MG63 (cell line): ENCODE measurements at places on chromosomes 12 and 14. TPM values are rescaled to one million over a fixed set of nuclear protein-coding genes. Genes with fewer than 3 reads are reported as not detected.

GRCh38 chr12:94386422-94386821, 73.2 kb downstream of the CEP83 start:
- DNase-seq, result no peak

The CNOT2 gene
- 93.4 and 124 TPM in 2 replicates for total RNA-seq

GRCh38 chr12:41174602-41175001, 13.5 kb upstream of the PDZRN4 start:
- no peak for DNase-seq

The SOX5 gene
- not detected in 2 replicates for total RNA-seq

The UNG gene
- total RNA-seq, result 67.5 and 80.9 TPM in 2 replicates

The SIRT4 gene
- 0.33 TPM in 1 of 2 replicates, not detected in the other for total RNA-seq

GRCh38 chr12:2222691-2223090, 169.9 kb downstream of the CACNA1C start:
- no peak for DNase-seq

The PTPN6 gene
- not detected in 2 replicates for total RNA-seq

DNA sequence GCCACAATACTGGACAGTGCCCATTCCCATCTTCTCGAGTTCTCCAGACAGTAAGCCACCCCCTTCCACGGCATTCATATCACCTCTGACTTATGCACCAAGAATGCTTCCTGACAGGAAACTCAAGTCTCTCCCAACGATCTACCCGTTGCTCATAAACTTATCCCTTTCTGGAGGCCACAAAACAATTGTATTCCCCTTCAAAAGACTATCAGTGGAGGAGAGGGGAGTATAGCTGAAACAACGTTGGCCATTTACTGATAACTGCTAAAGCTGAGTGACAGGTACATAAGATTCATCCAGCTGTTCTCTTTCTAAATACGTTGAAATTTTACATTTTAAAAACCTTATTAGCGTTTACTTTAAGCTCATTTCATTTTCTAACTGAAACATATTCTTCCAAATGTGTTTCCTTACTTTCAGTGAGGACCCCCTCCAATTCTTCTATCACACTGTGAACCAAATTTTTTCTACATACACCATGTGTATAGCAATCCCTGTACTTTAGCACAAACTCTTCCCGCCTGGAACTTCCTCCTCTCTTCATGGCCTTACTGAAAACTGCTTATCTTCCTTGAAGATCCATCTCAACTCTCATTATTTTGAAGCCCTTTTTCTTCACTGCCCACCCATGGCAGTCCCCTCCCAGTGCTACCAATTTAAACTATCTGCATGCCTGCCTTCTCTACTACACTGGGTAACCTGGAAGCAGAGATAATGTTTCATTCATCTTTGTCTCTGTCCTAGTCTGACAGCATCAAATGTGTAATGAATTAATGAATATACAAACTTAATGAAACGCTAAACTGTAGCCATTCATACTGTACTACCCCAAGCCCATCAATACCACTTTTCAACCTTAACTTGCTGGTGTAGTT, 28.8 kb downstream of the ATXN2 start:
- DNase-seq, result peak; percentile 62

DNA sequence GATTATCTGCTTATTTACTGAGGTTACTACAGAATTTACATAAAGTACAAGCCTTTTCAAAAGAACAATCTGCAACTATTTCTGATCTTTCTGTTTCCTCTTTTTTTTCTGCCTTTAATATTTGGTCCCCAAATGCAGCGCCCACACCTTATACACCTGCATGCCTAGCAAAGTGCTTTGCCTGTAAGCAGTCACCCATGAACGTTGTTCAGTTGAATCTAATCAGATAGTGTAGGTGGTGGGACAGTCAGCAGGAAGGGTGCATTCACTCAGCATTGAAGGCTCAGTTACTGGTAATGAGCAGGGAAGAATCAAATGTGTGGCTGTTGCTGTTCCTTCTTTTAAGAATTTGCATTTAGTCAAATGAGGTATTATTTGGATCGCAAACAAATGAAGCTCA, 108.4 kb downstream of the GPR135 start:
- no peak for DNase-seq

DNA sequence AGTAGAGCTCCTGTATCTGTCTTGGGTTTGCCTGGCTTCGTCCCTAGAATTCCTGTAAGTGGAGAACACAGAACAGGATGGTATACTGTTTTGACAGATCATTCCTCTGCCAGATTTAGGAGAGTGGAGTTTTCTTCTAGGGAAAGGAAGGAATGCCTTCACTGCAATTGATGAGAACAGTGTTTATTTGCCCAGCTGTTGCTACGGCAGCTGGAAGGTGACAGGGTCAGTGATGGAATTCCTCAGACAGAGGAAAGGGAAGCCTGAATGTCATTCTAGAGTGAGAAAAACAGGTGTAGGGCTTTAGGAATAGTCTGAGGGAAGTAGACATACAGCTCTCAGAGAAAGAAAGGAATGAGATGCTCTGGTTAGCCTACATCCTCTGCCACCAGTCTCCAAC, 11.7 kb downstream of the CSRNP2 start:
- no peak for DNase-seq
